AG10803 (cell line): ENCODE measurements at places on chromosomes 12 and 14.

DNA sequence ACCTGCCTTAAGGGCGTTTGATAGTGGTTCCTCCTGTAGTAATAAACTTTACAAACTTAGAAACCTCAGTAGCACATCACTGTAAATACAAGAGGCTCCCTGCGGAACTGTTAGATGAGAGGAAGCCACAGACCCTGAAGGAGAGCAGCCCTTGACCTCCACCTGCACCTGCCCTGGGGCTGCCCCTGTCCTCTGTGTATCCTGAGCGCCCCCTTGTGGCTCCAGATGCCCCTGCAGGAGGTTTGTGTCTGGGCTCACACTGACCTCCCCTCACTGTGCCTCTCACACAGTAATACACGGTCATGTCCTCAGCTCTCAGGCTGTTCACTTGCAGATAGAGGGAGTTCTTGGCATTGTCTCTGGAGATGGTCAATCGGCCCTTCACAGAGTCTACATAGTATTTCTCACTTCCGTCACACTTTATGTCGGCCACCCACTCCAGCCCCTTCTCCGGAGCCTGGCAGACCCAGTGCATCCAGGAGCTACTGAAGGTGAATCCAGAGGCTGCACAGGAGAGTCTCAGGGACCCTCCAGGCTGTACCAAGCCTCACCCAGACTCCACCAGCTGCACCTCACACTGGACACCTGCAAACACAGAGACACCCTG lies 1059.8 kb downstream of the TMEM121 start:
- DNase-seq: no peak

- DNase-seq: no peak
Observed at GRCh38 chr14:97762386-97762785, 965.2 kb downstream of the VRK1 start.

GRCh38 chr12:40325349-40325960 lies 100.7 kb downstream of the LRRK2 start:
- DNase-seq: peak; percentile 4

DNA sequence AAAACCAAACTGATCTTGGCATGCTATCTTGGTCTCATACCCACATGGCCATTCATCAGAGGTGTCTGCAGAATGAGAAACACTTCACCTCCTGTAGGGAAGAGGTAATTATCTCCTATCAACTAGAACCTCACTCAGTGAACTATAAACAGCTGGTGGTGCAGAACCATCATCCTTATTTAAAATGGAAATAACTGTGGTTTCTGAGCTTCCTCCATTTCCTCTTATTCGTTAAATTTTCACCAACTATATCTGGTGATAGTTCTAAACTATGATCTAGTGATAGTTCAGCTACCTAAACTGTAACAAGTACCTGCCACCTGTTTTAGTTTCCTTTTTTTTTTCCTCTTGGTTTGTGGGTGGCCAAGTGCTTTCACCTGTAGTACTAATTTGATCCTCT lies 218.5 kb downstream of the FUT8 start:
- DNase-seq: no peak

DNA sequence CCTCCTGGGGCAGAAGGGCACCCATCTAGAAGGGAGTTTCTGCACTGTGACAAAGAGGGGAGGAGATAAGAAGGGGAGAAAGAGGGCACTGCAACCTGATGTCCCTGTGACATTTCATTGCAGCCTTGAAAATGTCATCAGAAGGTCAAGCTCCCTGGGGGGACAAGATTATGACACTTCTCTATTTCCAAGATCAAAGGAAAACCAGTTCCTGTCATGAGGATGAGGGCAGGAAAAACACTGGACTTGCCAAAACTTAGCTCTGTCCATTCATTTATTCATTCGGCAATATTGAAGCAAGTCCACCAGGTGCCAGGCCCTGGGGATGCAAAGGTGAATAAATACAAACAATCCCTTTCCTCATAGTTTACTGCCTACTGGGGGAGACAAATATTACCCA lies 138.4 kb upstream of the CDKN3 start:
- DNase-seq: no peak

DNA sequence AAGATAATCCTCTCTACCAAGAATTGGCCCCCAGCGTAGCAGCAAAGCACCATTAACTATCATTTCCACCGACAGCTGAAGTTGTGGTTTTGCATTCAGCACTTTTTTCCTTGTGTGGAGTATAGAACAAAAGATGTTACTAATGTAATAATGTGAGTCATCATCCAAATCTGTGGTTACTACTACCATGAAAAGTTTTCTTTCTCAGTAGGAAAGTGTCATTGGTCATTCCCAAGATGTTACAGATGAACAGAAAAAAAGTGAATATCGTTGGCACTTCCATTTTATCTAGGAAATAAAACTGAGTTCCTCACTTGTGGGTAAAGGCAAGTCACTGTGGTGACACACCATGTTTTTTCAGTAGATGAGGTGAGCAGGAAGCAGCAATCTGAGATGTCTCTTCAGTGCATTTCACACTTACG lies 30.3 kb upstream of the IFNG start:
- DNase-seq: peak; percentile 45

GRCh38 chr12:39736406-39736805 lies 116.8 kb upstream of the ABCD2 start:
- DNase-seq: no peak
